ENCODE measurements at places on chromosomes 7 and 10.

DNA sequence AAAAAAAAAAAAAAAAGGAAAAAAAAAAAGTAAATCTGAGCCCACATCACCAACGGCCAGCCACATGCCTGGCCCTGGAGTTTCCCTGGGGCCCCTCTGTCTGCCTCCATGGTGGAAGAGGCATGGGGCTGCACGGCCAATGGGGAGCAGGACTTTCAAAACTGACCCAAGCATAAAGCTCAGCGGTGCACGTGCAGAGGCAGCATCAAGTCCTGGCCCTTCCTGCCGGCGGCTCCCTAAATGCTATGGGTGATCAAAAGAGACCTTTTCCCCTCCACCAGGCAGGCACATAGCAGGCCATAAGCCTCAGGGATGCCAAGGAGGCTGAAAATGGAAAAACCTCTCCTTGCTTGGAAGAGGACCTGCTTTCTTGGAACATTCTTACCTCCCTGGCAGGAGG lies 94.3 kb downstream of the OAT start:
- no peak for DNase-seq

DNA sequence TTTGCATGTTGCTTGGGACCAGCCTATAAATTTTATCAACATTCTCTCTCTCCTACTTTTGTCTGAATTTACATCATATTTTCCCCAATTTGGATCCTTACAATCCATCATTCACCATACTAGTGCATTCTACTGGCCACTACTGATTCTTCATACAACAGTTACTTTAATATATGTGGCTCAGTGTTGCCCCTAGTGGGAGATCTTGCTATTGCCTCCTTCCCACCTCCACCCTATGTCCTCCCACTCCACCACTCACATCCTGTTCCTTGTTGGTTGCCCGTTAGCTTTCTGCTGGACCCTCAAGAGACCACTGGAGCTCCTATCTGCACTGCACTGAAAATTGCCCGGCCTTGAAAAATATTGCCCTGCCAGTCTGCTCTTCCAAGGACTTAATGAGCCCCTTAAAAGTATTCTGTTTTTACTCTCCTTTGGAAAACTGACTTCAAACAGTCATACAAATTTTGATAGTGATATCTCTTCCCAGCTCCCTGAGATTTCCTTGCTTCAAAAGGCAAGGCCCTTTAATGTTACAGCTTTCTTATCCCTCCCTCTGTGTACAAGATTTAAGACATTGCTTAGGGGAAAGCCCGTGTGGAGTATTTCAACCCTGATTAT lies 243.2 kb upstream of the TMEM229A start:
- DNase-seq, result no peak

DNA sequence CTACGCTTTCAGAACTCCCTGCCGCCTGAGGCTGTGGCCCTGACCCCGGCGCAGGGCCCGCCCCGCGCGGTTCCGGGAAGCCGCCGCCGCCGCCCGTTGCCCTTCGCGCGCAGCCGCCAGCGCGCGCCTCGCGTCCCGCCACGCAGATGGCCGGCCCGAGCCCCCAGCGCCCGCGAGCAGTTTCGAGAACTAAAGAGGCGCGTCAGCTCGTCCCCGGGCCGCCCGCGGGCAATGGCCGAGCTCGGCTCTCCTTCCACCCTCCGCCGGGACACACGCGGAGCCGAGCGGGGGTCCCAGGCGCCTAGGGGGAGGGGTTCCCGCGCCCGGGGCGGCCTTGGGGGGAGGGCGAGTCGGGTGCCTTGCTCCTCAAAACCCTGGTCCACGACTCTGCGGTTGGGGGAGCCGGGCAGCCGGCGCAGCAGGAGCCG lies 1.8 kb downstream of the HNRNPF start:
- DNase-seq, result peak; percentile 24

- DNase-seq, result peak; percentile 40
Observed at GRCh38 chr7:107045980-107046379, 1.5 kb downstream of the PRKAR2B start.

GRCh38 chr10:125145636-125146035 lies 14.7 kb downstream of the CTBP2 start:
- DNase-seq, result no peak

DNA sequence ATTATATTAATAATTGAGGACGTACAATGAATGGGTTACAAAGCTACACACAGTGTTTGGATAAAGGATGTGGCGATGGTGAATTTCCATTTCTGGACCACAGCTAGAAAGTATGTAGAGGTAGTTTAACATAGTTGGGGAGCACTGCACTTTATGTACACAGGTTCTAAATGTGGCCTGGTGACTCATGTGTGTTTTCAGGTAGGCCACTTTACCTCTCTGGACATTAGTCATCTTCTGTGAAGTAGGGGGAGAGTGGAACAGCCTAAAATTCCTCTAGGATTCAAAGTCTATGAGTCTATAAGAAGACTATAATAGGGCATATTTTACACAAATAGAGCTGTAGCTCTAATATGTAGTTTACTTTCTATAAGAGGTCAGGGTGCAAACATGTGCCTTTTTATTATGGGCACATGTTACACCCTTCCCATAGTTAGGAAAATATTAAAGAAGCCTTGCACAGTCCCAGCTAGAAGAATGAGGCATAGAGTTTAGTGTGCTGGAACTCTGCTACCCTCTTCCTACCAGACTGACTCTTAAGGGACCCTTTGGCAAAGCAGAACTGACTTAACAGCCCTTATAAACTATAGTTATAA lies 594.9 kb downstream of the LRMDA start:
- no peak for DNase-seq

DNA sequence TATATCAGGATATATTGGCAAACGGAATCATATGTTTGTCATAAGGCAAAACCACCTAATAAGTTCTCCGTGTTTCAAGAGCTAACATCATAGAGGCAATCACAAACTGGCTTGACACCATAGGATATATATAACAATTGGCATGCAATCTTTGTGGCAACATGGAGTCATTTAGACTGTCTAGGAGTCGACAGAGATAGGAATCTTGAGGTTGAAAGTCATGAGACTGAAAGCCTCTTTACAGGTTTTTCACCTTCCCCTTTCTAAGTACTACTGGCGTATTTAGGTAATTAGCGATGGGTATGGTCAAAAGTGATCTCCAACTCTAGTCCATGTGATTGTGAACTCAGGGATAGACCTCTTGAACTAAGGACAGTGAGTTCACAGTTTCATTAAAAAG lies 63.7 kb downstream of the THSD7A start:
- DNase-seq, result no peak

GRCh38 chr10:21399392-21400035 lies 126.0 kb downstream of the SKIDA1 start:
- no peak for DNase-seq

Measured in HuH-7.5 (cell line).